Choroid plexus epithelial cell (primary cell): ENCODE measurements at places on chromosomes 6 and 20.

- DNase-seq, result no peak
These were observed 4.9 kb downstream of the TRAF3IP2 start for GRCh38 chr6:111600588-111601445.

DNA sequence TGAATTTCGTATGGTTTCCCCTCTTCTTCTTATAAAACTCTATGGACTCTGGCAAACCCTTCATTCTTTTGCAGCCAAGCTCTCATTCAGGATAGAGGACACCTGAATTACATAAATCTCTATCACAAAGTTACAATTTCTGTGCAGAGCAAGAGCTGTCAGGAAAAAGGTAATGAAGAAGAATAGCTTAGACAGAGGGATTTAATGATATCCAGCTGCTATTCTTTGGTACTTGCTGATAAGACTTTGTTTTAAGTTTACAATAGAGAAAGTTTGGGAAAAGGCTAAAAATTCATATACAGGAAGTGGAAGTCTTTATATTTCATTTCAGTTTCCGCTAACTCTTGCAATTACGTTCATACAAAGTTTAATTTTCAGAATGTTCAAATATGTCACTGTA lies 227.0 kb downstream of the FOXC1 start:
- DNase-seq, result no peak

DNA sequence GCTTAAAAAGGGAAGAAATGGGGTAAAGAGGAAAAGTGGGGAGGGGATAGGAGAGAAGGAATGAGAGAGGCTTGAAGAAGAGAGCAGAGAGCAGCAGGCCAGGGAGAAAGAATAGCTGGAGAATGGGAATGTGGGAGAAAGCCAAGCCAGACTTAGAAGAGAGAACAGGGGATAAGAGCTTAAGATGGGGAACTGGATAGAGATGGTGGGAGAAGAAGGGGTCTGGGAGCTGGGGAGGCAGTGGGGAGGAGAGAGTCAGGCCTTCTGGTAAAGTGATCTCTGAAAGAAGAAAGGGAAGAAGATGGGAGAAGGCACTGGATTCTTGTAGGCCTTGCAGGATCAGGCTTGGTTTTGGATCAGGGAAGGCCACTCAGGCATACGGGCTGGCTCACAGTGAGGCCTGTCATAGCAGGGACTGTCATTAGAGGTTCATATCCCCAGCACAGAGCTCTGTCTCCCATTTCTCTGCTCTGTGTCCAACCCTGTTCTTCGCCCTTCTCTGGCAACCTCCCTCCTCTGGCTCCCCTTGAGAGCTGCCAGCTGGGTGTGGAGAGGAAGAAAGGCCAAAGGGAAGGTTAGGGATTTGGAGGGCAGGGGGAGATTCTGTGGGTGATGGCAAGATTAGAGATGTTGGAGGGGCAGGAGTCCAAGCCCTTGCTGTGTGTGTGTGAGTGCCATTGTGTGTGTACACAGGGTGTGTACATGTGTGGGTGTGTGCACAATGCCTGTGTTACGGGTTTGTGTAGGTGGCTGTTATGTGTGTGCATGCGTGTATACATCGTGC lies 9.3 kb downstream of the SYNGAP1 start:
- DNase-seq, result no peak

- no peak for DNase-seq
These were observed 53.2 kb downstream of the RAMACL start for GRCh38 chr6:166533205-166533824.

DNA sequence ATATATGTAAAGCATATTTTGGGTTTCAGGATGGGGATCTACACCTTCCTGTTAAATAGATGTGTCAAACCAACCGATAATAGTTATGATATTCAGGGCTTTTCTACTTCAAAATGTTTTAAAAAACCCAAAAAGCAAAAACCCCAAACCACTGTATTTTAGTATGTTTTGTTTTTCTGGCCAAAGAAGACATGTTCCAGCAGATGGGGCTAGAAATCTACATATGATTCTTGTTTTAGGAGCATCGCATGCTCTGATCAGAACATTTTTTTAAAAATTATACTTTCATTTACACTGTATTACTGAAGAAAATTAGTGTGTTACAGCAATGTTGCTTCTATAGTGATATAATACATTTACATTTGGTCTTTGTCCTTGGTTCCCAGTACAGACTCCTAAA lies 11.0 kb downstream of the RMND1 start:
- peak; percentile 69 for DNase-seq

DNA sequence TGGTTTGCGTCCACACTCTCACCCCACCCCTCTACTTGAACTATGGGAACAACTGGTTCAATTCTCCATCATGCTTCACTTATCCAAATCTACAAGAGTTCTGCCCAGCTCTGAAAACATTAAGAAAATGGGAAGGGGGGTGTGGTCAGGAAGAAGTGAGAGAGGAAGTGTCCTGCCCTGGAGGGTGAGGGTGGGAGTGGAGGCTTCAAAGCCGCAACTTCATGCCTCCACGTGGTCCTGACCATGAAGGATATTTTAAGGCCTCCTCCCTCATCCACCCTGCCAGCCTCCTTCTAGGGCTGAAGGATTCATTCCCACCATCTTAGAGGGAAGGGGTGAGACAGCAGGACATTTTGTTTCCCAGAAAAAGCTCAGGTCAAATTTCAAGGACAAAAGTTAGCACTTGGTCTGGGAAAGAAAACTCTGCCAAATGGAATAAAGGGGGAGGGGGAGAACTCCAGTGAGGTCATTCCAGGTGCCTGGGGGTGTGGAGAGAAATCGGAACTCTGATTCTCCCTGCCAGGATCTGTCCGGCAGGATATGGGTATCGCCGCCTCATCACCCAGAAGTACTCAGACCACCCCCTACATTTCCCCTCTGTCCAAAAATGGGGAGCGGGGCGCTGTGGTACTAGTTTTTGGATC lies 4.9 kb downstream of the RIMS4 start:
- no peak for DNase-seq

GRCh38 chr6:56689114-56689513 lies 46.4 kb upstream of the DST start:
- no peak for DNase-seq

DNA sequence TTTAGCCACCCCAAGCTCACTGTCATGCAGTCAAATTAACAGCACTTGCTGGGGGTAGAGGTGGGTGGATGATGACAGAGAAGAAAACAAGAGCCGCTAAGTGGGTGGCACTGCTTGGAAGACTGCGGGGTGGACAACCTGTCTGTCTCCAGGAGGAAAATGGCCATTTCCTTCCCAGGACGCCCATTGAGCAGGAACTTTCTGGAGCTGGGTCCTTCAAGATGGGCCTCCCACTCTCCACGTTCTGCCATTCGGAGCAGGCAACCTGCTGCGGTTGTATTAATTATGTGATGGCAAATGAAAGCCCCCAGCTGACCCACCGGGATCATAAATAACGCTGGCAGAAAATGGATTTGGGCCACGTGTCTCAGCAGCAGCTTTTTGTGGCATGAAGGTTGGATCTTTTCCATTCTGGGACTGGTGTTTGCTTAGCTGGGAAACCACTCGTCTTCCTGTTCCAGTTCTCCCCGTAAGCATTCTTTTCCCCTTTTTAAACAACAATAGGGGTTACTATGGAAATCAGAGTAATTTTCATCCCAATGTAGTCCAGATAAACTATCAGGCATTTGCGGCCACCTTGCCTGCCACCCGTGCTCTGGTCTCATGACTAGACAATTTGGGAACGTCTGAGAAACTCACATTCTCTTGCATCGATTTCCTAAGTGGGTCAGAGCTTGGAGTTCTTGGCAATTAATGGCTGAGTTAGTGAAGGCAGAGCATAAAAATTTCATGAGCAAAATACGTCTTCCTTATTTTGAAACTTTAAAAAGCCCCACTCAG lies 215.5 kb downstream of the ANKRD60 start:
- no peak for DNase-seq

DNA sequence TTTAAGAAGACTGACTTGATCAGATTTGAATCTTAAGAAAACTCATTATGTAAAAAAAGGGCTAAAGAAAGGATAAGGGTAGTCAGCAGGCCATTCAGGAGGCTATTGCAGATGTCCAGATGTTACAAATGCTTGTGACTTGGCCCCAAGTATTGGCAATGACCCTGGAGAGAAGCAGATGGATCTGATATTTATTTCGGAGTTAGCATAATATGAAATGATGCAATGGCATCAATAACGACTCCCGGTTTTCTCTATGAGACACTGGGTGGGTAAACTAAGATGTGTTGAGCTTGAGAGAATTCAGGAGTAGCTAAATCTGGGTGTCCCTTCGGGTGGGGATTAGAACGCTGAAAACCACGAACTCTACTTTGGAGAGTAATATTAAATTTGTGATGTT lies 149.7 kb downstream of the LAMA2 start:
- DNase-seq, result no peak

- DNase-seq, result no peak
These were observed 2.4 kb upstream of the ZFP64 start for GRCh38 chr20:52193886-52194545.

GRCh38 chr6:134609716-134610261 lies 291.9 kb upstream of the SGK1 start:
- no peak for DNase-seq

- no peak for DNase-seq
These were observed 27.6 kb upstream of the SSTR4 start for GRCh38 chr20:23007462-23007861.

DNA sequence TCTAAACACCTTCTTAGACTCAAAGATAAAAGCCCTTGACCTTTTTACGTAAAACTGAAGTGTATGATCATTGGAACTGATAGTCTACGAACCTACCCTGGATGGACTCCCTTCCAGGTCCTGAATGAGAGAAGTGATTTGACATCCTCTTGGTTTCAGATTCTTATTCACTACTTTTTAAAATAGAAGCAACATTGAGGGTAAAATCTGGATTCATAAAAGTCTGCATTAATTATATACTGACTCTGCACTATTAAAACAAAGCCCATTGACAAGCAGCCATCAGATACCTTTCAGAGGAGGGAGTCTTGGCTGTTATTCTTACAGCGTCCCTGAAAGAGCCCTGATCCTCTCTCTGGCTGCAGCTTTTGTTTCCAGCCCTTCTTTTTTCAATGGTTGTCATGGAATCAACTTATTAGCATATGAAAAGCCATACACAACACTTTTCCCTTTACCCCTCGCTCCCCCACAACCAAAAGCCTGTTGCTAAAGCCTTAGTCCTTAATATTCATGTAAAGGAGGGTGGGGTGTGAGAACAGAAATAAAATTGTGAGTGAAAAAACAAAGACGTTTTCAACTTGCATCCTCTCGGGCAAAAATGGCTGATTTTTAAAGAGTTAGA lies 270.0 kb upstream of the MARCKS start:
- DNase-seq, result no peak

- peak; percentile 43 for DNase-seq
These were observed 76.8 kb downstream of the PTPRK start for GRCh38 chr6:128443553-128443952.

GRCh38 chr6:18507561-18507960 lies 120.4 kb downstream of the RNF144B start:
- peak; percentile 52 for DNase-seq

GRCh38 chr6:1439349-1439748 lies 50.0 kb downstream of the FOXF2 start:
- DNase-seq, result no peak

DNA sequence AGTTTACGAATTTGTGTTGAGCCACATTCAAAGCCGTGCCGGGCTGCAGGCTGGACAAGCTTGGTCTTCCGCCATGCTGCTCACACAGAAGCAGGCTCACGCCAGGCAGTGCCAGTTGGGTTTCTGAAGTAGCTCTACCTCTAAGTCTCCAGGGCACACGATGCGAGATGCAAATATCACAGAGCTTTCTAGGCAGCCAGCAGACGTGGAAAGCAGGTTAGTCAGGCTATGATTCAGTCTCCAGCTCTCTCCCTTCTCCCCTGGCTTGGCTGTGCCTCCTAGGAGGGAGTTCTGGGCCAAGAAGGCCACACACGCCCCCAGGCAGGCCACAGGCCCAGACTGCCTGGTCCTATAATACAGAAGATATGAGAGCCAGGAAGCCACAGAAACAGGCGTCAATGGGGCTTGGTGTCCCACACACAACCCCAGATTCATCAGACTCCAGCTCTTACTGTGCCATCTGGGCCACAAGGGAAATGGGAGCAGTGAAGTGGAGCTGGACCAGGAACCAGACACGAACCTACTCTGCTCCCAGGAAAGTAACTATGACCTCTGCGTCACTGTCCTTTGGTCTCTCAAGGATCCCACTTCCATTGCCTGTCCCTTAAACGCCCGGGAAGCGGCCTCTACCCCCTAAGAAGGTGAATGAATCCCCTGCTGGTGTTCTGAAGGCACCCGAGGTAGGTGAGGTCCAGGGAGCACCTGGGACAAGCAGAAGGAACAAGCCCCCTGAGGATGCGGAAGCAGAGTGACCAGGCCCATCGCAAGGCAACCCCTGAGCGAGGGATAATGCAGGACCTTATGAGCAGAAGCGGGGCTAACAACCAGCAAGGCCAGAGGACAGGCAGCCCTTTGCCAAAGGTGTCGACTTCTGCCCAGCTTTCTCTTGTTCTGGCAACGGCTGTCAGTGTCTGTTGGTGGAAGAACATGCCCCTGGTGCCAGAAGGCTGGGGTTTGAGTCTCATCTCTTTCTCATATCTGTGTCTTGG lies 61.2 kb downstream of the GFOD1 start:
- DNase-seq, result peak; percentile 45

- DNase-seq, result no peak
These were observed 148.6 kb upstream of the MAN1A1 start for GRCh38 chr6:119497988-119498727.

DNA sequence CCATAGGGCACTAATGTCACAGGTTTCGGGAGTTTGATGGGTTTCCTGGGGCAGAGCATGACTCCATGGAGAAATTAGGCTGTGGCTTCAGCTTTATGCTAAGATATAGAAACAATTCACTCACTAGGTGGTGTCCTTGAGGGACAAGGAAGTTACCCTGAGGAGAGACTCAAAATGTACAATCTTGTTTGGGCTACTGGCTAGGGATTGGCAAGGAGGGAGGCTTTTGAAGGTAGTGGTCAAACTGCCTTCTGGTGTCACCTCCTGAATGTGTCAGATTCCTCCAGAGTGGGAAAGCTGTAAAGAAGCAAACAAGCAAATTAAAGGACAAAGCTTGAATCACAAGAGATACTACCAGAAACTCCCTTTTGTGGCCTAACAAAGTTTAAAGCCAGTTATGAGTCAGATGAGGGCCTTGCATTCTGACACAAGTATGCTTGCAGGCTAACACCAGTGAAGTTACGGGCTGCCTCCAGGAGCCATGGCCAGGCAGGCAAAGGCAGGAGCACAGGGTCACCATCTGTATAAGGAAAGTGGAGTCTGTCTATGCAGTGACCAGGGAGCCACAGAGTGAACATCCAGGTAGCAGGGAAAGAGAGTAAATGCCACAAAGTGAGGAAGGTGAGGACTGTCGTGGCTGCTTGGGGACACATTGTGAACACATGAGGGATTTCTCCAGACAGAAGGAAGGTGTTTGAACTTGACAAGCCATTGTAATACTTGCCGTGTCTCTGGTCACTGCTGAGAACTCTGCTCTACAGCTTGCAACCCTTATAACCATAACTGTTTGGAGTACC lies 107.7 kb upstream of the DTNBP1 start:
- peak; percentile 58 for DNase-seq
